ENCODE measurements at places on chromosomes 13 and 19.

- no peak for DNase-seq
Observed at GRCh38 chr13:80363890-80364503, 23.1 kb upstream of the SPRY2 start.

- no peak for DNase-seq
Observed at GRCh38 chr13:110746438-110746837, 32.9 kb downstream of the ING1 start.

GRCh38 chr13:71210861-71211260, 656.1 kb downstream of the DACH1 start:
- DNase-seq, result no peak

- no peak for DNase-seq
Observed at GRCh38 chr19:50854636-50855410, at the start of gene KLK3. Gene KLK3, plus strand, starts transcription at chr19:50854915. Its CDS starts 41 bp downstream, at chr19:50854956.

DNA sequence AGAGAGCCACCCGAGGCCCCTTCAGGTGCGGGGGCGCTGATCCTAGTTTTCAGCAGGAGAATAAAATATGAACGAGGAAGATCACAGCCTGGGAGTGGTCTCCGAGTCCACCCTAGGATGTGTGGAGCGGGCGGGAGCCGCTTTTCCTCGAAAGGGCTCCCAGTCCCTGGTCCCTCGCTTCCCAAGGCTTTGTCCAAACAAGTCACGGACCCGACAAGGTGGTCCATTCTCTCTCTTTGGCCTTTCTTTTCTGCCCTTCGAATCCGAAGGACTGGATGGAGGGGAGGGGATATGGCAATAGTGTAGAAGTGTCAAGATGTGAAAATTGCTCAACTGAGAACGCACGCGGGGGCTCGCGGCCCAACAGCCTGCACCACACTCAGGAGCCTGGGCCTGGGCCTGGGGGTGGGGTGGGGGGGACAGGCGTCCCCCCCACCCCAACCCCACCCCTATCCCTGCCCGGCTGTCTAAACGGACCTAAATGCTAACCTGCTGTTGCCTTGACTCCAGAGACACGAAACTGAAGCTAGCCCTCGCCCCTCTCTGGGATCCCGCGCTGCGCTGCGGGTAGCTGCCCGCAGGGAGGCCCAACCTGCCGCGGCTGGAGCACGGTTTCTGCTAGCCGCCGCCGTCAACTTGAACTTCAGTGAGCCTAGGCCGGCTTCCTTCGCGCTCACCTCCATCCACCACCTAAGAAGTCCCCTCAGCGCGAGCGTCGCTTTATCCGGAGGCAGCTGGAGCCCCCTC, 7.1 kb downstream of the ZIC2 start:
- DNase-seq, result no peak
